HCT116 (cell line): ENCODE measurements at places on chromosomes 11 and 22.

- no peak for DNase-seq
These were observed 41.2 kb upstream of the MICAL2 start for GRCh38 chr11:12069066-12069676.

DNA sequence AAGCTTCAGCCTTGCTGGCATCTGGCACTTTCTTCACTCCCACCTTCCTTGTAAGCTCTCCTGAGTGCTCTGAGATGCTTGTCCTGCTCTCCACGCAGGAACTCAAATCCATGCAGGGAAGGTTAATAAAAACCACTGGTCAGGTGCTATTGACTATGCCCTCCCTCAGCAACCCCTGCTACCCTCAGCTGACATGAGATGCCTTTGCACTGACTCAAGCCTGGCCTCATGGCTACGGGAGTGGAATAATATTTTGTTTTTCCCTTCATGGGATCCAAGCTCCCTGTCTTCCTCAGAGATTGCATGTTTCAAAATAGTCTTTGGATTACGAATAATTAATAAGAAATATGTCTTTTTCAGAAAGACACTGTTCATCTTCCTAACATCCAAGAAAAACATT, 31.7 kb upstream of the ABCC8 start:
- no peak for DNase-seq

DNA sequence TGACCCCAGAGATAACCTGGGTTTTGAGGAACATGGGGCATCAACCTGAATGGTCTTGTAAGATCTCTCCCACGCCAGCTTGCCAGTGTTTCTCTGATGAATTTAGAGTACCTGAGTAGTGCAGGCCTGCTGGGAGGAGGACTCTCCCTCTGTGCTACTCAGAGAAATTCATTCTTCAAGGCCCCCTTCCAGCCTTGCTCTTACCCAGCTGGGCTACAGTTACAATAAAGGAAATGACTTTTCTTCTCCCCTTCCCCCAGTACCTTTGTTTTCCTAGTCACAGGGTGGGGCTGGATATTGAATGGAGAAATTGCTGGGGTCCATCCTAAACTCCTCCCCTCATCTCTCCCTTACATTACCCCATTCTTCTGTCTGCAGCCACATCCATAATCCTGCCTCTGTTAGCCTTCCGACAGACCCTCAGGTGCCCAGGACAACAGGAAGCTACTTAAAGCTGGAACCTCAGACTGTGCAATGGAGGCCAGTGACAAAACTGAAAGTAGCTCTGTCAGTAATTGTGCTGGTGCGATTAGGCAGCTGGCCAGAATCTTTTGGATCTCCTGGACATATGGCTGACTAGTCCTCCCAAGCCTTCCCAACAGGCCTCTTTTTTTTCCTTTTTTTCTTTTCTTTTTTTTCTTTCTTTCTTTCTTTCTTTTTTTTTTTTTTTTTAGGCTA, 17.4 kb downstream of the LIMK2 start:
- no peak for DNase-seq

GRCh38 chr22:33811686-33812085, 108.6 kb downstream of the LARGE1 start:
- no peak for DNase-seq

DNA sequence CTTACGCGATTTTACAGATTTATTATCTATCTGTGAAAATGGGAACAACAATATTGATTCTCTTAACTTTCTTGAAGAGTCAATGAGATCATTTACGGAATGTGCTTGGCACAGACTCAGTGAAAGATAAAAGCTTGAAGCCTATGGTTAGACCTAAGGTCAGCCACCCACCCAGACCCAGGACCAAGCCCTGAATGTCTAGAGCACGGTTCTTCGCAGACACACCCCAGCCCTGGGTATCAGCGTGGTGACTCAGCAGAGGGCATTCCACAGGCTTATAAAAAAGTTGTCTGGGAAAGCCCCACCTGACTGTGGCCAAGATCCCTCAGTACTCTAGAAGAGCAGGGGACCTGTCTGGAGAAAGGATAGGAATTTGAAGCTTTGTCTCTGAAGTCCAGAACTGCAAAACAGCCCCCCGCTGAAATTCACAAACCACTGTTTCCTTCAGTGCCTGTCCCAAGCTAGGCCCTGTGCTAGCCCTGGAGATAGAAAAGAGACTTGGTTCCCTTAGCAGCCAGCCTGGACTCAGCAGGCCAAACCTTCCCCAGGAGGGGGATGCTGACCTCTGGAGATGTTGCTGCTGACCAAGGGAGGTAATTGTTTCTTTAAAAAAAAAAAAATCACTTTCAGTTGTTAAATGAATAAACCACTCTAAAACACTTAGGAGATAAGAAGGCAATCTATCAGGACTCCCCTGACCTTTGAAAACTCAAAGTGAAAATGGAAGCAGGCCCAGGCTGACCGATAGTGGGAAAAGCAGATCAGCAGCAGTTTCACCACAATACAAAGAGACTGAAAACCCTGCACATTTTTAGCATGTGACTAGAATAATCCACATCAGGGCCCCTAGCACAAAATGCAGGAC, 114.0 kb downstream of the ABTB2 start:
- peak; percentile 71 for DNase-seq

- no peak for DNase-seq
These were observed 535 bp downstream of the AQP11 start for GRCh38 chr11:77590194-77590782.

DNA sequence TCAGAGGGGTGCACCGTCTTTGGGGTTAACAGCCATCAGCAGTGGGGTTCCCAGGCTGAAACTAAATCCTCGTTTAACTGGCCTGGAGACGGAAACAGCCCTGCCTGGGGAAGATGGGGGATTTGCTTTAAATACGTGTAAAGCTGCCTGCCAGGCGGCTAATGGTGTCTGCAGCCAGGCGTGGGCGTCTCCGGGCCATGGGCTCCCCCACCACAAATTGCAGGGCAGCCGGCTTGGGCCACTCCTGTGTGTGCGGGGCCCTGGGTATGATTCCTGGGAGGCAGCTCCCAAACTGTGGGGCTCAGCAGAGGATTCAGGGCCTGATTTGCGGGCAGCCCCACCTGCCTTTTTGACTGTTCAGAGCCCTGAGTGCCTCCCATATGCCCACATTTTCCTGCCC, 110.5 kb downstream of the KCNQ1 start:
- no peak for DNase-seq

GRCh38 chr22:38355275-38355674, 38.0 kb upstream of the CSNK1E start:
- DNase-seq = no peak

DNA sequence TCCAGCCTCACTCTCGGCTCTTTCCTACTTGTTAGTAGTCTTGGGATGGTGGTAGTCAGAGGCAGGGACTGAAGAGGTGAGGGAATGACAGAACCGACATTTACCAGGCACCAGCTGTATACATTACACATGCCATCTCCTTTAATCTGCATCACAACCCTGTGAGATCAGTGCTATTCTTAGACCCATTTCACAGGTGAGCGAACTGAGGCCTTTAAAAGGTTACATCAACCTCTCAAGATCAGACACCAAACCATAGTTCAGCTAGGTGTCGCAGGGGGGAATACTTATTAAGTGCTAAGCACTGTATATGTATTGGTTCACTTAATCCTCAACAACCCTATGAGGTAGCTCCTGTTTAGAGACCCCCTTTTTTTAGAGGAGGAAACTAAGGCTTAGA, 5.6 kb downstream of the PLA2G3 start:
- DNase-seq = no peak

DNA sequence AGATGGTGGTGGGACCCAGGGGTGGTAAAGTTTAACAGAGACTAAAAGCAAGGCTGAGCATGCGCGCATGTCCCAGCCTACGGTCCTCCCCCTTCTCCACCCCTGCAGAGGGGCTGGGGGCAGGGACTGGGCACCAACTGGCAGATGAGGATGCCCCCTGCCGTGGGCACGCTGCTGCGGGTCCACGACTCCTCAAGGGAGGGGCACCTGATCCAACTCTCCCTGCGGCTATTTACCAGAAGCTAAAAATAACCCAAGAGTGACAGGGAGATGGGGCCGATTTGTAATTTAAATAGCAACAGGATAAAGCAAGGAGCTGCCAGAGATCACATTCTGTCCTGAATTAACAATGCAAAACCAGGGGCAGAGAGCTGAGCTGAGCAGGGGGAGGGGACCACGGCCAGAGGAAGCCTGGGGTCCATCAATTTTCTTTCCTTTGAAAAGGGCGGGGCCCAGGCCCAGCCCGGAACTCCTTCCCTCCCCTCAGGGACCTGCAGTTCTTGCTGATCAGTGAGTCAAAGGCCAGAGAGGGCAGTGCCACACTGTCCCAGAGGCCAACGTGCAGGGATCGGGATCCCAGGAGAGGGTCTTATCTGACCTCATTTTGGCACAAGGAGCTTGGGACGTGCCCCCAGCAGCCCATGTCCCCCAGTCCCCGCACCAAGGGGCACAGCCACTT, 8.1 kb upstream of the DGKZ start:
- DNase-seq = no peak
